ENCODE measurements at places on chromosomes 5 and 9. TPM values are rescaled to one million over a fixed set of nuclear protein-coding genes. Genes with fewer than 3 reads are reported as not detected.

Gene TXNDC8
- not detected for total RNA-seq

Gene FIBCD1
- total RNA-seq, result 0.26 TPM

Gene PCDHB9
- 0.44 TPM for total RNA-seq

Gene ADGRD2
- total RNA-seq, result not detected

Gene SLIT3
- 42.5 TPM for total RNA-seq

Gene CCDC107
- 19.0 TPM for total RNA-seq

Gene LCP2
- not detected for total RNA-seq

Gene IL17B
- not detected for total RNA-seq

Gene PPP6C
- total RNA-seq, result 7.9 TPM

Gene CTNNAL1
- 45.7 TPM for total RNA-seq

Gene ZNF483
- total RNA-seq, result 1.3 TPM

Gene CCDC152
- 3.8 TPM for total RNA-seq

Gene PDZD2
- 0.19 TPM for total RNA-seq

Gene HBEGF
- 4.8 TPM for total RNA-seq

Gene RGS3
- 229 TPM for total RNA-seq

Gene PAEP
- total RNA-seq, result not detected

Gene SEMA5A
- total RNA-seq, result 47.5 TPM

Gene FLT4
- 0.31 TPM for total RNA-seq

Gene OR13C9
- total RNA-seq, result 0.06 TPM

Gene FAXDC2
- total RNA-seq, result 13.6 TPM

Gene SOHLH1
- total RNA-seq, result not detected

Gene OR13C8
- total RNA-seq, result not detected

Gene SPINK9
- not detected for total RNA-seq

Gene C9orf78
- total RNA-seq, result 94.2 TPM

Gene ANKRD31
- total RNA-seq, result 0.13 TPM
